Right ventricle myocardium inferior (tissue), 1 donor: ENCODE measurements at places on chromosomes 1 and 21. TPM values are rescaled to one million over a fixed set of nuclear protein-coding genes. Genes with fewer than 3 reads are reported as not detected.

DNA sequence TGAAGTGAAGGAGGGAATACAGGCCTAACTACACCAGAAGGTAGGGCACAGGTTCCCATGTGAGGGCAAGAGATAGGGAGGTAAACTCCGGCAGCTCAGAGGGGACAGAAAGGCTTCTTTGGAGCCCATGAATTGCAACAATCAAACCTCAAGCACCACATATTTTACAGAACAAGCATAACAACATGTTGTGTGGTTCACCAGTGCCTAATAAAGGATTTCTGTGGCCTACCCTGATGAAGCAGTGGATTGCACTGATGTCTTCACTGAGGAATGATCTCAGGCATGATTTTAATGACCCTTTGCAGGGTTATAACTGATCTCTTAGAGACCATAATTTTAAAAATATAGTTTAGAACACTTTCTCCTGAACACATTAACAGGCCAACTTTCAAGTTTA is 77.4 kb downstream of the RUNX1 start:
- no peak for DNase-seq

DNA sequence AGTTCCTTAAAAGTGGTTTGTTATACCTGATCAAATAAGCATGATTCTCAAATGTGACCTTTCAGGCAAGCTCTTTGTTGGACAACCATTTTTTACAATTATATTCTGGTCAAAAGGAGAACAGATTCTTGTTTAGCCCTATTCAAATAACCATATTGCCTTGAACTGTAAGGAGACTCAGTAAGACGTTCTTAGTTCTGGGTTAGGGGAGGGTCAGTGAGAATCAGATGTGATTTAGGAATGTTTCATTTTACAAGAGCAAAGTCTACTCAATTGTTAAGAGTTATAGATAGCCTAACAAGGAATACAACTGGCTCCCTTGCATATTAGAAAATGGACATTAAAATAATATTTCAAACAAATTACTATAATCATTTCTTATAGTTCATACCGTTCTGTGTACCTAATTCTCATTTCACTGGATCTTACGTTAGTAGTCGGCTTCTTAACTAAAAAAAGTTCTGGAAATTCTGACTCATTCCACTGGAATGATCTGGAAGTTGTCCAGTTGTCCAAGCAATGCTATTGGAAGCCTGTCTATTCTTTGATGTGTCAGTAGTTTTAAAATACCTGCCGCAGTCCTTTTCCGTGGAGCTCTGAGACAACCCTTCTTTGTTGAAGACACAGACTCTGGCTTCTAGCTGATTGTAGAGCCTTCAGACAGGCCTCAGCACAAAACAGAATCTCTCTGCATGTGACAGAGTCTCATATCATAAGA is 88.8 kb downstream of the MAST2 start:
- DNase-seq, result no peak

GRCh38 chr1:59290193-59290949 is 6.5 kb upstream of the FGGY start:
- peak; percentile 69 for DNase-seq

DNA sequence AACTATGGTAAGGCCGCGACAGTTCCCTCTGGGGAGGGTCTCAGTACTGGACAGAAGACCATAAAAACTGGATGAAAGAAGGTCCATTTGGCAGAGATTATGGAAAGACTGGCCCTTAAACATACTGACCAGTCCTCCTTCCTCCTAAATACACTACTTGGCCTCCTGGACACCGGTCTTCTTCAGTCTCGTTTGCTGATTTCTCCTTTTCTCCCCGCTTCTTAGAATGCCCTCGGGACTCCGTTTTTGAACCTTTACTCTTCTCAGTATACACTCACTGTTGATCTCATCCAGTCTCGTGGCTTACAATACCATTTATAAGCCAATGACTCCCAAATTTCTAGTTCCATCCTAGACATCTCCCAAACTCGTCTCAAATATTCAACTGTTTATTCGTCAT is 694 bp upstream of the MRPL9 start:
- no peak for DNase-seq

DNA sequence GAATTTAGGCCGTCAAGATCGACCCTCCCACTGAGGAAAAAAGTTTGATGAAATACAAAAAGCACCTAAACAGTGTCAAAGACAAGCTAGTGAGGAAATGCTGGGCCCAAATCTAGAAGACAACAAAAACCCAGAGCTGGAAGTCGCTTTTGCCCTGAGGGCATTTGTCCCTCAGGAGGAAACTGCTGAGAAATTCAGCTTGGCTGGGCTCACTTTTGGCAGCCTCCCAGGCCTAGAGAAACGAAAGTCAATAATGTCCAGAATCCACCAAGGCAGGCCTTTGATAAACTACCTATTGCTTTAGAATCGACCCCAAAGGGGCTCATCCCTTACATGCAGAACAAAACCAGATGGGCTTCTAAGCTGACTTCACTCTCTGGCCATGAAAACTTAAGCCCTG is 38.9 kb downstream of the SYT2 start:
- DNase-seq, result no peak

DNA sequence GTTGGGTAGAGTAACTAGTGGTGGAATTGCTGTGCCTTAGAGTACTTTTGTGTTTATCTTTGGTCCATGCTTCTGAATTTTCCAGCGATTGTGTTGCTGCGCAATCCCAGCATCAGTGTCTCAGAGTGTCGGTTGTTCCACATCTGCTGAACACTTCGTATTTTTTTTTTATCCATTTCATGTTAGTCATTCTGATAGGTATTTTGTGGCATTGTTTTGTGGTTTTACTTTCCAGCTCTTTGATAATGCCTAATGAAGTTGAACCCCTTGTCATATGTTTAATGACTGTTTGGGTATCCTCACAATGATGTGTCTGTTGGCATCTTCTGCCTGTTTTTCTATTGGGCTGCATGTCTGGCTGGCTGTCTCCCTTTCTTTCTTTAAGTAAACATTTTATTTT is 13.6 kb downstream of the TUFT1 start:
- no peak for DNase-seq

DNA sequence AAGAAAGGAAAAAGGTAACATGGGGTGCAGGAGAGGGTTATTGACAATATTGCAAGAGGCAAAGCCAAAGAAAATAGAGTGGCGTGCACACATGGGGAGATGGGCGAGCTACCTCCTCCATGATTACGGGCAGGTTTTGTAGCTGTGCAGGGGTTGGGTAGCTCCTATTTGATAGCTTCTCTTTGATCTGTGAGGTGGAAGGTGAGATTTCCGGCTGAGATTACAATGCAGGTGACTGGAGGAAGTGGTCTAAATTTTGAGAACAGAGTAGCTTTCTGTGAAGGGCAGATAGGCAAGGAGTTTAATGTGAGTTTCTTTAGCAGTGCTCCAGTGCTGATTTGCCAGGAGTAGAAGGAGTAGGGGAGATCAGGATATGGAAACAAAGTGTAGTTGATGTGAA is 263.4 kb downstream of the PLA2G4A start:
- DNase-seq, result no peak

DNA sequence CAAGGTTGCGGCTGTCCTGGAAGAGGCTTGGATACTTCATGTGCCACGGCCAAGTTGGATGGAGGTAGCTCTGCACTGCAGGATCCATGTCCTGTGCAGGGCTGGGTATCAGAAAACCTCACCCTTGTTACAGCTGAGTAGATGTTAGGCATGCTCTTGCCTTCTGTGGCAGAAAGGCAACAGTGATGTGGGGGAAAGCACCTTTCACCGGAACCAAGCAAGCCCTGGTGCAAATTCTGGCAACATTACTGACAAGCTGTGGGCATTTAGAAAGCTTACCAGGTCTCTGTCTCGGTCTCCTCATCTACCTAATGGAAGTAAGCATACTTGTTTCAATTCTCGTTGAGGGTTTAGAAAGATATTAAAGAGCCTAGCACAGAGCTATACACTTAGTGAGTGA is 14.5 kb upstream of the CDCA8 start:
- DNase-seq, result no peak

DNA sequence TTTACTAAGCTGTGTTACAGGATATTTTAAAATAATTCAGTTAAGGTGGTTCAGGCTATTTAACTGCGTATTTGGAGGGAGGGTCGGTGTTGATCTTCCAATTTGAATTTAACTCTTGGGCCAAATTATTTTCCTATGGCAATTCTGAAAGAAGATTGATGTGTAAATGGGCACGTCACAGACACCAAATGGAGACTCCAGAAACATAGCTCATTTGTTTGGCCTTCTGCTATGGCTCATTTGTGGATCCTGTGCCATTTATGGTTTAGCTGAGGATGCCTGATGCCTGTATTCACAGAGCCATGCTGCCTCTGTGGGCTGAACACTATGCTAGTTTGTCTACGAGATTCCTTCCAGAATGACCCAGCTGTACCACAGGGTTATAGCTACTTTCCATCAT is 70.6 kb downstream of the PTGER3 start:
- DNase-seq, result no peak

DNA sequence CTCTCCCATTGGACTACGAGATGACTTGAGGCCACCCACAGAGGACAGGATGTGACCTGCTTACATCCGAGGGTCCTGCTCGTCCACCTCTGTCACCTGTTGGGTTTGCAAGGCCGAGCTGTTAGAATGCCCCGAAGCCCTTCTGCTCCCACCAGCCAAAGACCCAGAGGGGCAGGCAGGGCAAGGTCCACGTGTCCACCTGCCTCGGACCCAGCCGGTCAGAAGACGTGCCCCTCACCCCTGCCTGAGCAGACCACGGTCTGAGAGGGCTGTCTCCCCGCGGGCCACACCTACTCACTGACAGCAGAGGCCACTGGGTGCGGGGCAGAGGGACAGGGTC is 30.3 kb upstream of the TRAPPC10 start:
- no peak for DNase-seq

DNA sequence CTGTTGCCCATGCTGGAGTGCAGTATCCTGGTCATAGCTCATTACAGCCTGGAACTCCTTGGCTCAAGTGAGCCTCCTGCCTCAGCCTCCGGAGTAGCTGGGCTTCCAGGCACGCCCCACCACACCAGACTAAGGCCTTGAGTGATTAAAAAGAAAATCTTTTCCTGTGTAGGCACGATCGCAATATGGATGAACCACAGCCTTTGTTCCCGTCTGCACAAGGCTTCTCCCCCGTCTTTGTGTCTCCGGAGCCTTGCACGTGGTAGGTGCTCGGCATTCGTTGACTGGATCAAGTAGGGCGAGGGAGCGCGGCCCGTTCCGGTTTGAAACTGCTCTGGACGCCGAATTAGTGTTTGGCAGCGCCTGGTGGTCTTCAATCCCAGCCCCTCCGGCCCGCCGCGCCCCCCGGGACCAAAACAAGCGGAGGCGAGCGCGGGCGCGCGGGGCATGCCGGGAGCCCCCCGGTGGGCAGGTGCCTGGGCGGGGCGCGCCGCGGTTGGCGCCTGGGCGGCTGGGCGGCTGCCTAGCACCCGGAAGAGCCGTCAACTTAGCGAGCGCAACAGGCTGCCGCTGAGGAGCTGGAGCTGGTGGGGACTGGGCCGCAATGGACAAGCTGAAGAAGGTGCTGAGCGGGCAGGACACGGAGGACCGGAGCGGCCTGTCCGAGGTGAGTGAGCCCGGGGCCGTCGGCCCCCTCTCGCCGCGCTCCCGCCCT is at the start of gene SFT2D2:
TSS of gene SFT2D2 (plus strand) at position 529 of the 715 bp plus-strand sequence. CDS start at position 605, 76 bp downstream.
- DNase-seq, result peak; percentile 91

DNA sequence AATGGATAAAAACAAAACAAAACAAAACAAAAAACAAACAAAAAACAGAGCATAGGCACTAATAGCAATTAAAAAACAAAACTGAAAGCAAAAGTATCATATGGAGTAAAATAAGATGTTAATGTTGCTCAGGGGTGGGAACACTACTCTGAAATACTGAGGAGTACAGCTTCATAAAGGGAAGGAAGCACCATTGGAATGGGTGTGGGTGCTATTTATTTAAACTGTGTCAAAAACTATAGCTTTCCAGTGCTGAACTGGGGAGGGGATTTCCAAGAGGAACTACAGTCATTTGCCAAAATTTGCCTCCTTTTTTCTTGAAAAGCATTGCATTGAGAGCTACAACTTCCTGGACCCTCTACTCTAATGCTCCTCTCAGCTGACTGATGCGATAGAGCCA is 40.0 kb downstream of the SPTA1 start:
- no peak for DNase-seq

Gene CHIT1
- 0.51 TPM for total RNA-seq

Gene MEX3A
- 0.24 TPM for total RNA-seq

Gene TNN
- 0.08 TPM for total RNA-seq

Gene LCE1C
- not detected for total RNA-seq

Gene EVI5
- total RNA-seq, result 20.0 TPM

Gene OR2W3
- total RNA-seq, result not detected

Gene OR2M4
- not detected for total RNA-seq

Gene LRRC3
- 3.3 TPM for total RNA-seq
